ENCODE measurements at places on chromosomes 16 and 17.

DNA sequence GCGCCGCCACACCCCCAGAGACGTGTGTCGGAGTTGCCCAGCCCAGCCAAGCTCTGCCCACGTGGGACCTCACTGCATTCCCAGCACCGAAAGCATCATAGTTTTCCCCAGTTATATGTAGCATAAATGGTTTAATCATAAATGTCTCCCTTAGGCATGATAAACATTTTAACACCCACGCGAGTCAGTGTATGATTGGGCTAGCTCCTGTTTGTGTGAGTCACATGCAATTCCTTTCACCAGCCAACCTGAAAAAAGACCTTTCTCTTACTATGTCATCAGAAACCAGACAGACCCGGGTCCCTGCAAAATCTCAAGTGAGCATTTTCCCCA lies 9.2 kb downstream of the TAF1C start:
- no peak for DNase-seq

DNA sequence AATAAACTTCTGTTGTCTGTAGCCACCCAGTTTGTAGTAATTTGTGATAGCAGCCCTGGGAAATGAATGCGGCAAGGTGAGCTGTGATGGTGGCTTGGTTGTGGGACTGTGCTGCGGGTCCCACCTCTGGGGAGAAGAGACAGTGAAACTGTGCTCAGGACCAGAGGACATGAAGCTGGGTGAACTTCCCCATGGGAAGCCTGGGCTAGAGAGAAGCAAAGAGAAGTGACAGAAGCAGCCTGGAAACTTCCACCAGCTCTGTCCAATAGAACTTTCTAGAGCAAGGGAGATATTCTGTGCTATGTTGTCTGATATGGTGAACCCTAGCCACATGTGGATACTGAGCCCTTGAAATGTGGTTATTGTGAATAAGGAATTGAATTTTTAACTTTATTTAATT lies 51.5 kb upstream of the EMP2 start:
- DNase-seq: no peak

- no peak for DNase-seq
Measured at GRCh38 chr17:19610879-19611278, 37.7 kb upstream of the ALDH3A2 start.

DNA sequence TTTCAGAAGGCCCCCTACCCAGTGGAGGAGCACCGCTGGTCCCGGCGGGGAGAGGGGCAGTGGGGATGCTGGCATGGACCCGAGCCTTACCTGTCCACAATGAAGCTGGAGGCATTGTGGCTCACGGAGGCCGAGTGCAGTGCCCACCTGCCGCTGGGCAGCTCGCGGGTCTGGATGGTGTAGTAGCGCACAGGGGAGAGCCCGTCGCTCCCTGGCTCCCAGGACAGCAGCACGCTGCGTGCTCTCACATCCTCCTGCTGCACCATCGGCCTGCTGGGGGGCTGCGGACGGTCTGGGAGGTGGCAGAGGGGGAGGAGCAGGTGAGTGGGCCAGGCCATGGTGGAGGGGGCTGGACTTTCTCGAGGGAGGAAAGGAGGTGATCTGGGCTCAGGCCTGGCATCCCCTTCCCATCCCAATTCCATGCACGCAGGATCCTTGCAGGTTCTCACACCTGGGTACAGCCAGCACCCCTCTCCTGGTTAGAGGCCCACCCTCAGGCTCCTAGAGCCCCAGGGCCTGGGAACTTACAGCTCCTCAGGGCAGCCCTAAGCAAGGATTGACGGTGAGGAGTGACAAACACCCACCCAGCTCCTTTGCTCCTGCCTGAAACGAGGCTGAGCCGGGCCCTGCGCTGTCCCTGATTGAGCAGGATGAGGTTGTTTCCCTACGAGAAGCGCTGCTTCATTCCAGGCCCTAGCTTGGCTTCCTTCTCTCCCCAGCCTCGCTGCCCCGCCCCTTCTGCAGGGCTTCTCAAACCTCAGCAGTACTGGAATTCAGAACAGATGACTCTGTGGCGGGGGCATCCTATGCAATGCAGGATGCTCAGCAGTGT lies 76.2 kb upstream of the CDC42EP4 start:
- no peak for DNase-seq

DNA sequence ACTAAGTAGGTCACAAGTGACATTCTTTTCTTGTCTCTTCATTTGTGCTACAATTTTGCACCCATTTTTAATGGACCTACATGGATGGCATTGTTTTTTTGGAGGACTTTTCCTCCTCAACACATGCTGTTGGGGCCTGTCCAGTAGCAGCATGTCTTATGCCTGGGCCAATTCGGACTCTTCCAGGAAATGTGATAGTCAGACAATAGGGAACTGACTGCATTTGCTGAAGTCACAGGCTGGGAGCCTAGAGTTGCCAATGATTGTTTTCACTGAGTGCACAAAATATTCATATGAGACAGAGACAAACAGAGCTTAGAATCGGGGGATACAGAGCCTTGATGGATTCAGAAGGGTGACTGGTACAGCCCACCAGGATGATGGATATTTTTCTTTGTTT lies 867.3 kb upstream of the GOT2 start:
- DNase-seq: no peak

DNA sequence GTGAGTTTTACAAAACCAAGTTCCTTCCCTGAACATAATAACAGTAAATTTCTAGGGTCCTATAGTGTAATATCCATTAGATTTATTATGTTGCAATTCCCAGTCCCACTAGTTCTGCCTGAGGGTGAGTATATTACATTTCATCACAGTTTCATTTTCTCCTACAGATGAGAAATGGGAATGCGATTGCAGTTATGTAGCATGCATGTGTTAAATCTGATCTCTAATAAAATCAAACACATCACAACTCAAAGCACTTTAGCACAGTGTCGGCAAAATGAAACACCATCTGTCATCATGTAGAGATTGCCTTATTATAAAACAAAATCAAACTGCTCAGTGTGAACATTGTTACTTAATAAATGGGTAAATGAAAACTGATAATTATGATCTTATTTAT lies 180.5 kb upstream of the TOX3 start:
- no peak for DNase-seq

DNA sequence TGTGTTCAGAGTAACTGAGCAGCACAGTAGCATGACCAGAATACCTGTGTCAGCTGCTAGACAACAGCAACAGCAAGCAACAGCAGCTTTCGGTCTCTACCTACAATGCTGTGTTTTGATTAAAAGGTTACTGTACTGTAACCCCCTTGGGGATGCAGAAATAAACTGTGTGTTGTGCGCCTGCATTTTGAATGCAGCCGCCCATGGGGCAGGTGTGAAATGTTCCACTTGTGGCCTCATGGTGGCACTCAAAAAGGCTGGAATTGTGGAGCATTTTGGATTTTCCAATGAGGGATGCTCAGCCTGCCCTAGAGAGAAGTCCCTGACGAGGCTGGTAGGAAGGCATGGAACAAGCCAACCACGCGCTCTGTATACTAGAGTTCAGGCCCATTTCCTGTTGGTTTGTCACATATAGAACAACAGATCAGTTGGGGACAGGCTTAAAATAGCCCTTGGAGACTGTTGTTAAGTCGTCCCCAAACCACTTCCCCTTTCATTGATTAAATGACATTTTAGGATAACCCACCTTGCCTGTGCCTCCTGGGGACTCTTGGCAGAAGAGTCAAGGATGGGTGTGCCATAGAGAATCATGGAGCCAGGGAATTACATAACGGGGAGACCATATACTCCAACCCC lies 27.1 kb downstream of the SCPEP1 start:
- no peak for DNase-seq

- DNase-seq: no peak
Measured at GRCh38 chr17:76534831-76535732, 2.4 kb downstream of the CYGB start.

DNA sequence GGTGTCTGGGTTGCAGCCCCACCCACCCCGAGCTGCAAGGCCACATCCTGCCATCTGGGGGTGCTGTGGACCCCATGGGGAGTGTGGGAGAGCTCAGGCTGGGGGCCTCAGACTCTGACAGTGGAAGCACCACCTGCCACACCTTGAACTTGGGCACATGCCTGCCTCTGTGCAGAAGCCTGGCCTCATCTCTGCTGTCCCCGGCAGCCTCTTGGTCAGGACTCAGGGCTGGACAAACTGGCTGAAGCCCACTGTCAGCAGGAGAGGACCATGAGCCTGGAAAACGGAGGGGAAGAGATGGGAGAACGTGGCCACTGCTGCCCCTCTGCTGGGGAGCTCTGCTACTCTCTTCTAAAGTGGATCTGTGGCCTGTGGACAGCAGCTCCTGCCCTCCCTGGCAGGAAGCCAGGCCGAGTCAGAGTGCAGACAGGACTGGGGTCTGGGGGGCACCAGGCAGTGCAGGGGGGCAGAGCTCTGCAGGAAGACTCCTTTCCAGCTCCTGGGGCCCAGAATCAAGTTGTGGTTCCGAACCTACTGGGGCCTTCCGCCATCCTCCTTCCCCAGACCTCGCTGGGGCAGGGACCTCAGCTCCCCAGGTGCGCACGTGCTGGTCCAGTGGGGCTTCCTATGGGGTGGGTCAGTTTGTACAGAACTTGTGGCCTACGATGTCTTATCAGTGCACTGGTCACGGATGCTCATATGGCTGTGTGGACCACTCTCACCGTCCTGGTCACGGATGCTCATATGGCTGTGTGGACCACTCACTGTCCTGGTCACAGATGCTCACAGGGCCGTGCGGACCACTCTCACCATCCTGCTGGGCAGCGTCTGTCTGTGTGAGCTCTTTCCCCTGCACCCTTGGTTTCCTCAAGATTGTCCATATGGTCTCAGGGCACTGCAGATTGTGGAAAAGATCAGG lies 207.7 kb downstream of the LAT start:
- no peak for DNase-seq
